Fibroblast of the conjunctiva (primary cell): ENCODE measurements at places on chromosomes 12 and 14.

DNA sequence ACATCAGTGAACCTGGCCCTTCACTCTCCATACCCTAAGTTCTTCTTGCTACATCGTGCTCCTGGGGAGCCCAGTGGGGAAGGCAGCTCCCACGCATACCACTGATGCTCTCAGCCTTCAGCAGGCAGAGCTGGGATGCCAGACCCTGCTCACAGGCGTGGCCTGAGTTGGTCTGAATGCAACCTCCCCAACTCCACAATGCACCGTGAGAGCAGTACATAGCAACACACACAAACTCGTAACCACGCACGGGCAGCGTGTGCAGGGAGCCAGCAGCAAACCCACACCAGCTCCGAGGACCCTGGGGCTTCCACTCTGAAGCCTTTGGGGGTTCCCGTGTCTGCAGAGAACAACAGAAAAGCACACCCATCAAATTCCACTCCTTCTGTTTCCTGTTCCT lies 37.3 kb downstream of the ANO2 start:
- no peak for DNase-seq

GRCh38 chr12:28053564-28053963 lies 81.0 kb upstream of the PTHLH start:
- DNase-seq: no peak

DNA sequence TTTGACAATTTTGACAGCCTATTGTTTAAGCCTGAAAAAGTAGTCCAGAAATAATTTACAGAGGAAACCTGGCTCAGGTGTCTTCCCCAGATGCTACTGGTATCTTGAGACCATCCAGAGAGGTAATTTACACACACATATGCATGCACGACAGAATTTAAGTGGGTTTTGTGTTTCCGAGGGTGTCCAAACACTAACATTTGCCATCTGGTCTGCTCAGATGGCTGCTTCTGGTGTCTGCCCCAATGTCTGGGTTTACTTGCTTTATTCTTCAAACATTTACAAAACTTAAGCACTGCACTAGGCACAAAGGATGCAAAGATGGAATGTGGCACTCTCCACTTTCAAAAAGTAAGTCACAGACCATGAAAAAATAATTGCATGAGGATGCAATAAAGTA lies 226.6 kb upstream of the EGLN3 start:
- no peak for DNase-seq

DNA sequence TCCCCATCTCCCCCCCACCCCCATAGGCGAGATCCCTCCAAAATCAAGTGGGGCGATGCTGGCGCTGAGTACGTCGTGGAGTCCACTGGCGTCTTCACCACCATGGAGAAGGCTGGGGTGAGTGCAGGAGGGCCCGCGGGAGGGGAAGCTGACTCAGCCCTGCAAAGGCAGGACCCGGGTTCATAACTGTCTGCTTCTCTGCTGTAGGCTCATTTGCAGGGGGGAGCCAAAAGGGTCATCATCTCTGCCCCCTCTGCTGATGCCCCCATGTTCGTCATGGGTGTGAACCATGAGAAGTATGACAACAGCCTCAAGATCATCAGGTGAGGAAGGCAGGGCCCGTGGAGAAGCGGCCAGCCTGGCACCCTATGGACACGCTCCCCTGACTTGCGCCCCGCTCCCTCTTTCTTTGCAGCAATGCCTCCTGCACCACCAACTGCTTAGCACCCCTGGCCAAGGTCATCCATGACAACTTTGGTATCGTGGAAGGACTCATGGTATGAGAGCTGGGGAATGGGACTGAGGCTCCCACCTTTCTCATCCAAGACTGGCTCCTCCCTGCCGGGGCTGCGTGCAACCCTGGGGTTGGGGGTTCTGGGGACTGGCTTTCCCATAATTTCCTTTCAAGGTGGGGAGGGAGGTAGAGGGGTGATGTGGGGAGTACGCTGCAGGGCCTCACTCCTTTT lies 2.7 kb downstream of the GAPDH start:
- no peak for DNase-seq

DNA sequence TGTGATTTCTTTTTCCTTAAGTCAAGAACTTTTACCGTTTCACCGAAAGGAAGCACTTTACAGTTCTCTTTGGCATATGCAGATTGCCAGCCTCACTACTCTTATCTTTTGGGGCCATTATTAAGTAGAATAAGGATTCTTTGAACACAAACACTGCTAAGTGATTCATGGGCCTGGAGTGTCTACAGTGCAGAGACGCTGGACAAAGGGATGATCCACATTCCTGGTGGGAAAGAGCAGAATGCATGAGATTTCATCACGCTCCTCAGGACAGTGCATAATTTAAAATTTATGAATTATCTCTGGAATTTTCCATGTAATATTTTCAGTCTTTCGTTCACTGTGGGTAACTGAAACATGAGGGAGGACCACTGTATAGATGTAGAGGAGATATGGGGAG lies 90.2 kb downstream of the TTLL5 start:
- DNase-seq: no peak
